ENCODE measurements at places on chromosomes 16 and 17.

DNA sequence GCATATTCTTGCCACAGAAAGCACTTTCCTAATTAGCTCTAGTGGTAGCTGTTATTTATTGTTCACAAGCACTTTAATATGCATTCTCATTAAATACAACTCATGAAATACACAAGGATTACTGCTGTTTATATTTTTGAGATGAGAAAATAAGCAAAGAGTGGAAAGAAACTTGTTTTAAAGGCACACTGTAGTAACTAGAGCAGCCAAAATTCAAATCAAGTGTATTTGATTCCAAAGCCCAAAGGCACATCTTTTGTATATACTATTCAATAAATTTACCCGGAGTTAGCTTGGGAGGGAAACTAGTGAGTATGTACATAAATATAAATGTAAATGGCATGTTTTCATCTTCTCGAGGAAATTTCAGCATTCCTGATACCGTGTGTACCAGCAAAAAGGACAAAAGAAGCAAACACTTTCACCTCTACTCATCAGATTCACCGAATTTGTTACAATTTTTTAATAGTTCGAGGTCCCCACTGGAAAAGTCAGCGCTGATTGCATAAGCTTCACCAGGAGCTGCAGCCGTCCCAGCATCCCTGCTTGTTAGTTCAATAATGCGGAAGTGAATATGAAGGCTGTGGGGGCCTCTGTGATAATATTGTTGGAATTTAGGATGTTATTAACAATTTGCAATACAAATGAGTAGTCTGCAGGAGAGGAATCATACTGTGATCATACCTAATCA is 371.6 kb upstream of the MON1B start:
- H3K27me3 ChIP-seq: no peaks in the 10 kb centered on the region
- no peak overlapping the region for H3K27ac ChIP-seq
- no peak overlapping the region for H3K4me3 ChIP-seq
- H3K36me3 ChIP-seq: no peaks in the 10 kb centered on the region
- H3K4me1 ChIP-seq: no peaks in the 10 kb centered on the region

GRCh38 chr17:32976131-32976530 is 15.5 kb upstream of the SPACA3 start:
- peaks cover 6% of the 10 kb centered on the region for H3K4me1 ChIP-seq
- peaks cover 24% of the 10 kb centered on the region for H3K27me3 ChIP-seq
- H3K36me3 ChIP-seq: no peaks in the 10 kb centered on the region
- H3K27ac ChIP-seq: no peak overlapping the region
- H3K4me3 ChIP-seq: no peak overlapping the region
- DNase-seq: no peak

DNA sequence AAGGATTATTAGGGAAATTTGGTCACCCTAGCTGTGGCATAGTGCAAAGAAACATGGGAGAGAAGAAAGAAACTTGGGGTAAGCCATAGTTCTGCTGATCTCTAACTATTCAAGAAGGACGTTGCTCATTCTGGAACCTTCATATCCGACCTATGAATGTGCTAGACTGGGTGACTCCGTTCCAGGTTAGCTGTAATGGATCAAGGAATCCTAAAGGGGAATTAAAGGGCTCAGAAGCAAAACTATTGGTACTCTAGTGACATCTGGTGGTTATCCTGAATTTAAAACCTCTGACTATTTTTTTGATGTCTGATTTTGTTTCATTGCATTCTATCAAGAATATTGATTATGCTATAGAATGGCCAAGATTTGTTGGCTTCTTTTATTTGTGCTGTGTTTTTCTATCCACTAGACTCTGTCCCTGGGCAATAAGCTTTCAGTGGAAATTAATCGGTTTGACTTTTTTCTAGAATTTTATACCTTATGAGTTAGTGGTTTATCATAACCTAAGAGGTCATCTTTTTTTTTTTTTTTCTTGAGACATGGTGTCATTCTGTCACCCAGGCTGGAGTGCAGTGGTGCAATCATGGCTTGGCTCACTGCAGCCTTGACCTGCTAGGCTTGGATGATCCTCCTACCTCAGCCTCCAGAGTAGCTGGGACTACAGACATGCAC is 19.5 kb downstream of the PCTP start:
- H3K27me3 ChIP-seq: no peaks in the 10 kb centered on the region
- H3K4me3 ChIP-seq: no peak overlapping the region
- H3K36me3 ChIP-seq: no peaks in the 10 kb centered on the region

GRCh38 chr17:37417852-37418251 is 11.2 kb downstream of the TADA2A start:
- H3K4me3 ChIP-seq: no peak overlapping the region
- H3K36me3 ChIP-seq: peaks cover 8% of the 10 kb centered on the region

GRCh38 chr17:8953156-8953885 is 12.2 kb downstream of the PIK3R5 start:
- H3K27me3 ChIP-seq: no peaks in the 10 kb centered on the region
- H3K36me3 ChIP-seq: peaks cover 38% of the 10 kb centered on the region
- no peak for DNase-seq
- H3K27ac ChIP-seq: no peak overlapping the region
- H3K4me3 ChIP-seq: no peak overlapping the region
- peaks cover 99% of the 10 kb centered on the region for H3K4me1 ChIP-seq

DNA sequence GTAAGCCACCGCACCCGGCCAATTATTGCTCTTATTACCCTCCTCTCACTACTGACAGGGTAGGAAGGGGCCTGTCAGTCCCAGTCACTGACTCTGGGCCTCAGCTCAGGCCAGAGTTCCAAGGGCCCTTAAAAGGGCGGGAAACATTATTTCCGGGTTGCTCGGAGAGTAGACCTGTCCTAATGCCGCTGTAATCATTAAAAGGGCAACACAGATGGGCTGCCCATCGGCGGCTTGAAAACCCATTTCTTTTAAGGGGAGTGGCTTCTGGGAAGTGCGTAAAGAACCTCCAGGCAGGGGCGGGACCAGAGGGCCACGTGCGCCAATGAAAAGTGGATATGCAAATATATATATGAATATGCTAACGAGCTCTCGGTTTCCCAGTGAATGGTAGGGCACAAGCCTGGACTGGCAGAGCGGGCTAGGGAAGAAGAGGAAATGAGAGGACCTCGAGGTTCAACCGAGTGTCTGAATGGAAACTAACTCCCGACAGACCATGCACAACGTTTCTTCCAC is 26.6 kb downstream of the PIPOX start:
- DNase-seq: no peak
- no peak overlapping the region for H3K4me3 ChIP-seq
- no peaks in the 10 kb centered on the region for H3K36me3 ChIP-seq

GRCh38 chr16:58815181-58815888 is 81.2 kb upstream of the GOT2 start:
- H3K4me1 ChIP-seq: peaks cover 6% of the 10 kb centered on the region
- H3K36me3 ChIP-seq: no peaks in the 10 kb centered on the region
- peaks cover 9% of the 10 kb centered on the region for H3K27me3 ChIP-seq
- DNase-seq: no peak

- no peak overlapping the region for H3K4me3 ChIP-seq
- H3K4me1 ChIP-seq: no peaks in the 10 kb centered on the region
- no peak for DNase-seq
- no peaks in the 10 kb centered on the region for H3K36me3 ChIP-seq
Measured at GRCh38 chr16:16881814-16882213, 502.9 kb downstream of the NPIPA7 start.

- H3K4me3 ChIP-seq: peak overlapping the region; percentile 40
- H3K36me3 ChIP-seq: peaks cover 17% of the 10 kb centered on the region
- H3K4me1 ChIP-seq: peaks cover 17% of the 10 kb centered on the region
- DNase-seq: no peak
- H3K27ac ChIP-seq: peak overlapping the region; percentile 9
Measured at GRCh38 chr16:56372013-56372634, 53.2 kb downstream of the AMFR start.
